ENCODE measurements at places on chromosomes 3 and 15. TPM values are rescaled to one million over a fixed set of nuclear protein-coding genes. Genes with fewer than 3 reads are reported as not detected.

The ANP32A gene
- total RNA-seq = 197 TPM

DNA sequence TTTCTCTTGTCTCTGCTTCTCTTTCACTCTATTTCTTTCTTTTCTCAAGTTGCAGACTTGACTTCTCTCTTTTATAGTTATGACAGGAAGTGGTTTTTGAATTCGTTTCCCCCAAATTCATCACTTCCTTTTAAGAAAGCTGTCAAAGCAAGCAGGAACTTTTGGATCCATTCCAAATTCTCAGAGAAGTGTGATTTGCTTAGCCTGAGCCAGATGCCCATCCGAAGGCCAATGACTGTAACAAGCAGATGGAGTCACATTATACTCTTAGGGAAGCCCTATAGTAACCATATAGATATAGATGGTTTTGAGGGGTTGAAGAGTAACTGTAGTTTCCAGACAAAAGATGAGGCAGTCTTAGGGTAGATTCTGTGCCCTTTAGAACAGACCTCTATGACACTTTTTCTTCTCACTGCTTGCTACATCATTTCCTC lies 592.0 kb upstream of the KCNMB2 start:
- no peaks in the 10 kb centered on the region for H3K27me3 ChIP-seq
- H3K4me3 ChIP-seq = no peak overlapping the region
- H3K36me3 ChIP-seq = no peaks in the 10 kb centered on the region
- H3K27ac ChIP-seq = no peak overlapping the region
- DNase-seq = no peak

DNA sequence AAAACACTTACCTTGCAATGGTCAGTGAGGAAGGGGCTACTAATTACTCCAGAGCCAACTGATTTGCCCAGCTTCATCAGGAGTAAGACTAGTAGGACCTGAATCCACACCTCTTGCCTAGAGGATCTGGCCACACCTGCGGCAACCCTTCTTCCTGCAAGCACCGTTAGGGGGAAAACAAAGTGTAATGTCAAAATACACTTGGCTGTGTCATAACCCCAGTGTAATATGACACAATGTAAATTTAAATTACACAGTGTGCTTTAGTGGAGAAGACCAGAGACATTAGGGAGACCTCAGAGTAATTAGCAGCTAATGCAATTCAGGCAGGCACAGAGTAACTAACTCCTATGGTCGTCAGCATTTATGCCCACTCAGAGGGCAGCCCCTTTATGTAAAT lies 308.5 kb upstream of the ARRDC4 start:
- peaks cover 28% of the 10 kb centered on the region for H3K27me3 ChIP-seq
- no peak overlapping the region for H3K4me3 ChIP-seq
- DNase-seq = no peak
- no peaks in the 10 kb centered on the region for H3K36me3 ChIP-seq

The GOLGA6L9 gene
- total RNA-seq = 13.7 TPM

- no peak overlapping the region for H3K27ac ChIP-seq
These were observed 39.6 kb downstream of the CCDC54 start for GRCh38 chr3:107416886-107417285.

DNA sequence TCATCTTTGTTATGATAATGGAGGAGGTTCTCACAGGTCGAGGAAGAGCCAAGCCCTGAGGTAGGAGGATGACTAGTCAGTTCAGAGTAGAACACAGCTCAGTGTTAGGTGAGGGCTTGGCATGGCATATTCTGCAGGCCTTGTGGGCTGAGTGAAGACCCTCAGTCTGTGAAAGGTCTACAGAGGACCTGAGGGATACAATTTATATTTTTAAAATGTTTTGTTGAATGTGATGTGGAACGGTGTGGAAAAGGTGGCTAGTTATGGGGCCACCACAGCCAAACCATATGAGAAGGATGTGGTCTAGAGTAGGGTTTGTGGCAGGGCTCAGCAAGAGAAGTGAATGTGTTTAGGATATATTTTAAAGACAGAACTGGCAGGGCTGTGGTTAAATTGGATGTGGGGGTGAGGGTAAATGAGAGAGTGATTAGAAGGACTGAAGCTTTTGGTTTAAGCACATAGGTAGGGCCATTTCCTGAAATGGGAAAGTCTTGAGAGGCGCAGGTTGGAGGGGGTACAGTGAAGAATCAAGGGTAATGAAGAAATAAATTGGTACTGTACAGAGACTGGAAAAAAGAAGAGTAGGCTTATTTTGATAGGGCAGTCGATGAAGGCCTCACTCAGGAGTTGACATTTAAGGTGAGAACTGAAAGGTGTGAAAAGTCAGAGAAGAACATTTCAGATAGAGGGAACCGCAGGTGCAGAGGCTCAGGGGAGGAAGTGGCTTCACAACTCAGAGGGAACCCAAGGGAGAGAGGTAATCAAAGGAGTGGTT lies 60.5 kb downstream of the SPTSSB start:
- no peaks in the 10 kb centered on the region for H3K4me1 ChIP-seq
- H3K27ac ChIP-seq = no peak overlapping the region
- no peaks in the 10 kb centered on the region for H3K27me3 ChIP-seq

- peaks cover 3% of the 10 kb centered on the region for H3K4me1 ChIP-seq
- no peaks in the 10 kb centered on the region for H3K36me3 ChIP-seq
- no peaks in the 10 kb centered on the region for H3K27me3 ChIP-seq
- DNase-seq = no peak
These were observed 3.3 kb upstream of the P2RY12 start for GRCh38 chr3:151387842-151388241.

DNA sequence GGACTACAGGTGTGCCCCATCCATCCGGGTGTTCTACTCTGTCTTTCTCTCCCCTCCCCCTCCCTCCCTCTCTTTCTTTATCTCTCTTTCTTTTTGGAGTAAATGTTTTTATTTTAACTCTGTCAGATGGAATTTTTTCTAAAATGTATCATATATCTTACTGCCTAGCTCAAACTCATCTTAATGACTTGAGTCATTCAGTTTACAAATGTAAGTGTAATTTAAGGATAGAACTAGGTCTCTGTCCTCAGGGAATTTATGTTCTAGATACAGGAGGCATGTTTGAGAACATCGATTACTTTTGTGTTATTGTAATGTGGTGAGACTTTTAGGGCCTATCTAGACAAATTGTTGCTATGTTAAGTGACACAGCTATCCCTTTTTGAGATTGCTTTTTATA lies 3.5 kb downstream of the TBC1D23 start:
- no peaks in the 10 kb centered on the region for H3K36me3 ChIP-seq
- no peaks in the 10 kb centered on the region for H3K27me3 ChIP-seq
- peaks cover 16% of the 10 kb centered on the region for H3K4me1 ChIP-seq
- no peak for DNase-seq
- H3K27ac ChIP-seq = no peak overlapping the region
- no peak overlapping the region for H3K4me3 ChIP-seq

DNA sequence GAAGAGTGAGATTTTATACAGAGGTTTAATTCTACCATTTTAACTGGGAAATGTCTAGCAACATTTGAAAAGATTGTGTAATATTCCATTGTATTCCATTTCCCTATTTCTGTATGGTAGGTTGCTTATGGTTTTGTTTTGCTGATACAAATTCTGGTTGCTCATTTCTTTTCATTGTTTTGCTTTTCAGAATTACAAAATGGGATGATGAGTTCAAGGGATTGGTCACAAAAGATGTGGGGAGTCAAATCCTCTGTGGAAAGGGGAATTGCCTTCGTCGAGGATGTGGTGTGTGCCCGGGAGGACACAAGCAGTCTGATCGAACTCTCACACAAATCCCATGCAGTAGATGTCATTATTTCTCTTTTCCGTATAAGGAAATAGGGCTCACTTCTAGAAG lies 18.3 kb downstream of the SLCO3A1 start:
- DNase-seq = no peak
- no peaks in the 10 kb centered on the region for H3K36me3 ChIP-seq
- H3K27me3 ChIP-seq = no peaks in the 10 kb centered on the region
- no peak overlapping the region for H3K27ac ChIP-seq
